Parietal lobe (tissue), 2 donors: ENCODE measurements at places on chromosomes 11 and 22. TPM values are rescaled to one million over a fixed set of nuclear protein-coding genes. Genes with fewer than 3 reads are reported as not detected.

OR4D5 gene
- total RNA-seq, result not detected

LARGE2 gene
- total RNA-seq, result 0.31 TPM

AP1B1 gene
- 54.5 TPM for total RNA-seq

CACNA1I gene
- total RNA-seq, result 13.5 TPM

NXPE2 gene
- 0.94 TPM for total RNA-seq

TNNI2 gene
- not detected for total RNA-seq

DEFB131B gene
- not detected for total RNA-seq

RBMXL2 gene
- total RNA-seq, result 0.31 TPM

TAF1D gene
- 179 TPM for total RNA-seq

IFITM10 gene
- total RNA-seq, result 0.94 TPM

ANKK1 gene
- not detected for total RNA-seq

FXYD2 gene
- total RNA-seq, result 3.4 TPM

OR51B2 gene
- 2.2 TPM for total RNA-seq

PSMC3 gene
- 135 TPM for total RNA-seq
